ENCODE measurements at places on chromosomes 5 and 9. TPM values are rescaled to one million over a fixed set of nuclear protein-coding genes. Genes with fewer than 3 reads are reported as not detected.

The AQP3 gene
- 868 TPM for total RNA-seq

- no peaks in the 10 kb centered on the region for H3K27me3 ChIP-seq
- DNase-seq: no peak
- peaks cover 27% of the 10 kb centered on the region for H3K4me1 ChIP-seq
- peak within 1 kb of the TSS; percentile 82 for H3K27ac ChIP-seq
- H3K36me3 ChIP-seq: no peaks in the 10 kb centered on the region
Observed at GRCh38 chr5:35230038-35230611, at the start of gene PRLR. PRLR (minus strand) TSS chr5:35230487; CDS start chr5:35089620, 140,867 bp downstream.

DNA sequence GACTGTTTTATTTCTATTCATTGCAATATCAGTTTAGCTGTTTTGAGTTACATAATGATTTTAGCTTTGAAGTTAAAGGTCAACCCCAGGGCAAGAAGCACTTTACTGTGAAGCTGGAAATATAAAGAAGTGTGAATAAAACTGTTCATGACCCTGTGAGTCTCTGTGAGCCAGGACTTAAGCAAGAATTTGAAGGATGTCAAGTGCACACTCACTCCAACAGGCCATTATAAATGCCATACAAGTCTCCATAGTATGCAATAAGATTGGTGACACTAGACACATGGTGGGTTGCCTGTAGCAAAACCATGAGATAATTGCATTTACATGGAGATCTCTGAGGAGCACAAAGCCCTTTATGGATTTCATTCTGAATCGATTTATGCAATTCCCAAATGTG is 318.7 kb upstream of the ITGA1 start:
- H3K27me3 ChIP-seq: no peaks in the 10 kb centered on the region
- H3K36me3 ChIP-seq: no peaks in the 10 kb centered on the region
- H3K27ac ChIP-seq: no peak overlapping the region
- H3K4me3 ChIP-seq: no peak overlapping the region
- H3K4me1 ChIP-seq: no peaks in the 10 kb centered on the region

DNA sequence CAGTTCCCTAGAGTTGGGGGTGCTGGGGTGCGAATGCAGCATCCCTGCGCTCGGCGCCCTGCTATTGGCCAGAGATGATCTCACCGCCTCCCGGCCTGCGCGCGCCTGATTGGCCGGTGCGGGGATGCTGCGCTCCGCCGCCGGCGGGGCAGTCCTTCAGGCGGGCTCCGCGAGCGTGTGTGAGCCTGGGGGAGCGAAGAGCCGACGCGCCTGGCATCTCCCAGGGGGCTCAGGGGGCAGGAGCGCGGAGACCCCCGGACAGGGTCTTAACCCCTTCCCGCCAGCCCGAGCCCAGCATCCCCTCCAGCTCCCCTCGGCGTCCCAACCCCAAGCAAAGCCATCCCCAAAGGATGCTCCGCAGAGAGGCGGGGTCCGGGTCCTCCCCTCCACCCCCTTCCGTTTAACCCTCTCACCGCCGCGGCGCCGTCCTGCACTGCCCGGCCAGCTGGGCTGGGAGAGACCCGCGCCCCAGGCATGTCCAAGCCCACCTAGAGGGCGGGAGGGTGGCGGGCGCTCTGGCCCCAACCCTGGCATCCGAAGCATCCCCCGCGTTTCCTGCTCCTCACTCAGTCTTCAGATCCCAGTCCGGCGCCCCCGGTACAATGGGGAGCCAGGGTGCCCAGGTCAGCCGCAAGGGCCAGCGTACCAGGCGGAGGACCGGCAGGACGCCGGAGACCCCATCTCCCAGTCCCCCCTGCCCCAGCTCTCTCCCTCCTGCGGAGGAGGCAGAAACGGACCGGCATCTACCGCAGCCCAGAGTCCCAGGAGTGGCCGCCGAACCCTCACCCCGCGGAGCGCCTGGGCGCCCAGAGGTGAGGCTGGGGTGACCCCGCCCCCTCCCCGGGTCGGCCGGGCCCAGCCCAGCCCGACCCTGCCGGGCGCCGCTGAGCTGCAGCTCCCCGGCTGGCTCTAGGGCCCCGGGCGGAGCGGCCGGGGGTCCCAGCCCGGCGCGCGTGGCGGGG is 19.3 kb upstream of the TOR2A start:
- H3K27me3 ChIP-seq: peaks cover 5% of the 10 kb centered on the region
- no peak overlapping the region for H3K27ac ChIP-seq
- no peak for DNase-seq
- H3K4me1 ChIP-seq: peaks cover 14% of the 10 kb centered on the region
- no peaks in the 10 kb centered on the region for H3K36me3 ChIP-seq

DNA sequence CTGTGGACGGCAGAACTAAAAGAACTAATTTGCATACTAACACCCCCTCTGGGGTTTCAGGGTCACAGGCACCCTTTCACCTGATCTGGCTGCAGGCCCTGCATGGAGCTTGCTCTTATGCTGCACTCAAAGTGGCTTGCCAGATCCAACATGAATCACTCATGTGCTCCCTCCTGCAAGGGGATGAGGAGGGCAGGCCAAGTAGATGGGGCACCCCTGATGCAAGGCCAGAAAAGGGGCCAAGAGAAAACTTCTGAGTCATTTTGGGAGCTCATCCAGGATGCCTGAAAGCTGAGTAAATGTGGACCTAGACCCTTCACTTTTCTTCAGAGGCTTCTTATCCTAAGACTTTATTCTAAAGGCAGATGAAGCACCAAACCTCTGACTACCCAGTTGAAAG is 558.5 kb upstream of the PTGER4 start:
- H3K4me1 ChIP-seq: no peaks in the 10 kb centered on the region
- no peaks in the 10 kb centered on the region for H3K36me3 ChIP-seq
- H3K27ac ChIP-seq: no peak overlapping the region
- DNase-seq: no peak
- no peak overlapping the region for H3K4me3 ChIP-seq

Data from vagina (tissue), 2 donors.